NCI-H446 treated with DMSO at 0.1 percent for 48 hours (cell line): ENCODE measurements at places on chromosomes 7 and 10.

DNA sequence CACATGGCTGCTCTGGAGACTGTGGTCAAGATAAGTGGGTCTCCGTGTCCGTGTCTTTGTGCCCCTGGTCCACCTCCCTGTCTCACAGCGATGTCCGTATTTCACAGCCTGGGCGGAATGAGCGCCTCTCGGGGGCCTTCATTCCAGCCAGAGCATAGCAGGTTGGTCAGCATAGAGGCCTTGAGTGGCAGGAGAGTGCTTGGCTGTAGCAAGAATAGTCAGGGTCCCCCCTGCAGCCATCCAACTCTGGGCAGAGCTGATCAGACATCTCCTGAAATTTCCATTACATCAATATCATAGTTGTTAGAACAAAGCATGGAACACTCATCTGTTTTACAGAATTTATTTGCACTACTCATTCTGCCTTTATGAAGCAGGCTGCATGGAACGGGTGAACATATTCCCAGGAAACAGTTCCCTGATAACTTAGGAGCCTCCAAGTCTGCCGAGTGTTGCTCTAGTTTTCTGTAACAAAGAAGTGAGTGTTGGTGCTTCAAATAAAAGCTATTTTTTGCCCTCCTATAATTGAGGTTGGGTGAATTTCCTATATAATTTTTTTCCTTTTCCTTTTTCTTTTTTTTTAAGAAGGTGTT lies 255.3 kb downstream of the INHBA start:
- no peak for DNase-seq

DNA sequence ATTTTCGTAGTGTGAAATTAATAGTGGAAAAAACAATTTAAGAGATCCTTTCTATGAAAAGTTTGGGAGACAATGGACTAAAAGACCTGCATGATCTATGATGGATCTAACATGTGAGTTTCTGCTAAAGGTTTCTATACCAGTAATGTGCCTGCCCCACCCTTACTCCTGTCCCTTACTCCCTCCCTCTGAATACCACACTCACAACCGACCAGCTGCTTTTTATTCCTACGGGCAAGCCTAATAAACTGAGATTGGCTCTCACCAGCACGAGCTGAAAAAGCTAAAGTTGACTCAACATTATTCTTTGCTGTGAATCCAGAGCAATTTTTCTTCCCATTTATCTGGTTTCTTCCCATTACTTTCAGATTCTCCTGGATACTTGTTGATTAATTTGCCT lies 17.8 kb upstream of the REEP3 start:
- no peak for DNase-seq

- no peak for DNase-seq
Observed at GRCh38 chr10:60271319-60272040, 118.2 kb downstream of the ANK3 start.

DNA sequence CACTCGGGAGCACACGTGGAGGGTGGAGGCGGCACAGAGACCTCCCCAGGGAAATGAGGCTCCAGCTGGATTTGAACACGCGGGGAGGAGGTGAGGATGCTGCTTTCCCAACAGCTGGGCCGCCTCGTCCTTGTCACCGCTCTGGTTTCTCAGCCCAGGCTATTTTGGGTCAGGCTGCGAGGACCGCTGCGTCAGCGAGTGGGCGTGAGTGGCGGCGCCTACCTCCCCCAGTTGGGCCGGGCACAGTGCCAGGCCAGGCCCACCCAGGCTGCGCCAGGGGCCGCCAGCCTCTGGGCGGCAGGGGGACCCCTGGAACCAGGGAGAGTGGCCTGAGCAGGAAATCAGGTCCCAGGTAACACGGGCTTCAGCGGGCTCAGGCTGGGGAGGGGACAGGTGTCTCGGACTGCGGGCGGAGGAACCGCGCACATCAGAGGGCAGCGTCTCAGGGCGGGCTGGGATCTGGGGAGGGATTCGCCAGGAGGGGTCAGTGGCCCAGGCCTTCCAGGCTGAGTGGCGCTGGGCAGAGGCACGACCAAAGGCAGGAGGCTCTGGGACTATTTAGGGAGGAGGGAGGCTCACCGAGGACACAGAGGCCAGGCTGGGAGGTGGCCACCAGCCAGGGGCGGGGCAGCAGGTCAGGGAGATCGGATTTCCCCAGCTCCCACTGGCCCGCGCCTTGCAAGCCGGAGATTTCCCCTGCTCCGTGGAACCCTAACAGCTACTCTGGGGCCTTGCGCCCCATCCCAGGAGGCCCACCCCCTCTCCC lies 125.2 kb upstream of the RET start:
- DNase-seq = no peak

DNA sequence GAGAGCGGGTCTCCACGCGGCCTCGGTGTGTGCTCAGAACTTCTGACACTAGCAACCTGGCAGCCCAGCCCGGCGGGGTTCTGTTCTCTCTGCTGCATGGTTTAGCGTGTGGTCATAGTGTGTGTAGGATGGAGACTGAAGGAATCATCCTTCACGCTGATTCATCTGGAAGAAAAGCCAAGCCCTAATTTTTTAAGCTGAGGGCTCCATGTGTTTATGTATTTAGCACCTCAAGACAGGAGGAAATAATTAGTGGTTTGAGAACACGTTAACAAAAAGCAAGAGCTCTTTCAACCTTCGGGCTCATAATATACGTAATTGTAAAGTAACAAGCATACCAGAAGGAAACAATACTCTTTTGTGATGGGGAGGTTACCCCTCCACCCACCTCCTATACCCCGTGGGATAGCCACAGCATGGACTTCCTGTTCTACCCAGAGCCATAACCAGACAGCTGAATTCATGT lies 504.6 kb upstream of the MKI67 start:
- DNase-seq = no peak

DNA sequence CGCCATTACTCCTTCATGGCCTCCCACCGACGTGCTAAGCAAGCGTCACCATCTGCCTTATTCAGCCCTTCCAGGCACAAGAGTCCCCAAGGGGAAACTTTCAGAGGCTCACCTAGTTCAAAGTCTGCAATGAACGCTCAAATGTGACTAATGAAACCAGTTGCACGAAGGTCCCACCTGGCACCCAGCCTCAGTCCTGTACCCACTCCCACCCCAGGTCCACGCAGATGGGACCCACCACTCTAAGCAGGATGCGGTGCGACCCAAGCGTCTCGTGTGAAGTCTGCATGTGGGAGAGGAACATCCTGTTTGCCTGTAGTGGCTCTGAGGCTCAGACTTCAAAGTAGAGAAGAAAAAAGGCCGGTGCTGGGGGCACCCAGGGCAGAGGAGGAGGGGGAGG lies 40.3 kb downstream of the RGS10 start:
- no peak for DNase-seq

- DNase-seq = no peak
Observed at GRCh38 chr10:128062881-128063563, 63.2 kb downstream of the MKI67 start.

- no peak for DNase-seq
Observed at GRCh38 chr7:92246360-92247101, 757 bp downstream of the ANKIB1 start.

- DNase-seq = no peak
Observed at GRCh38 chr7:134558370-134558769, 9.5 kb downstream of the AKR1B15 start.

- DNase-seq = no peak
Observed at GRCh38 chr7:67451306-67451705, 454.7 kb downstream of the TYW1 start.

GRCh38 chr7:137950967-137951366 lies 50.9 kb downstream of the CREB3L2 start:
- DNase-seq = no peak

- no peak for DNase-seq
Observed at GRCh38 chr7:31211281-31211680, 129.2 kb downstream of the NEUROD6 start.

DNA sequence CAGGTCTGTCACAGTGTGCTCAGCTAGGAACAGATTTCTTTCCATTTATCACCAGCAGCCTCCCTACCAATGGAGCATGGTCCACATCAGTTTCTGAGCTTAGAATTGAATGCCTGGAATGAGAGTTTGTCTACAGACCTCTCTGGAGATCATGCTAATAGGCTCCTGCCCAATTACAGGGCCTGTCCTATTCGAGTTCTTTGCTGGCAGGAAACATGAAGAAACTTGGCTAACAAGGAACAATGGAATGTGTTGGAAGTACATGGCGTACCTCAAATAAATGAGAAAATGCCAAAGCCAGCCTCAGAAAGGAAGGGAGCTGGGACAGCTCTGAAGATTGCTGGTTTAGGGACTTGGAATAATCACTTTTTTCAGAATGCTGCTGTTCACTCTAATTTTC lies 186.0 kb upstream of the AKR1E2 start:
- DNase-seq = no peak

DNA sequence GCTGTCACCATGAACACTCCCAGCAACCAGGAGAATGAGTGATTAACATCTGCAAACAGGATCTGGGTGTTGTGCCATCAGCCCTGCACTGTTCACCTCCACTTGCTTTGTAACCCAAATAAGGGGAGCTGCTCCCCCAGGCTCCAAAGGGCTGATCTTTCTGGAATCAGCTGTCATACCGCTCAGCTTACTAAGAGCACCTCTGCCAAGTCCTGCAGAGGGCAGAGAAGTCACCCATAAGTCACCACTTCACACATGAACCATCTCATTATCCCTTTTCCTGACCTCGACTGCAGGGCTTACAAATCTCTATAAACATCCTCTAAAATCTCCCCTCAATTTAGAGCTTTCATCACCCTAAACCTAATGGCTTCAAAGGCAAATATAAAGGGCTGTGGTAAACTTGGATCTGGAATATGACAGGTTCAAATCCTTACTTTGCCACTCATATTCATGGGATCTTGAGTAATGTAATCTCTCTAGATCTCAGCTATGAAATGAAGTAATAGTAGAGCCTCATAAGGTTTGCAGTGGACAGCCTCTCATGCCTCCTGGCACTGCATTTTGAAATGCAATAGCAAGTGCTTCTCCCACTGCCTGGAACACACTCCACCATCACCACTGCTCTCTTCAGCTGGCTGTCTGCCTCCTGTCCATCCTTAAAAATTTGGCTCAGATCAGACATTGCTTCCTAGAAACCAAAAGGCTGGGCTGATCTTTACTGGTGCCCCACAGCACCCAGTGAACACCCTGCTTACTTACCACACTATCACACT lies 38.8 kb downstream of the ERLIN1 start:
- DNase-seq = no peak

DNA sequence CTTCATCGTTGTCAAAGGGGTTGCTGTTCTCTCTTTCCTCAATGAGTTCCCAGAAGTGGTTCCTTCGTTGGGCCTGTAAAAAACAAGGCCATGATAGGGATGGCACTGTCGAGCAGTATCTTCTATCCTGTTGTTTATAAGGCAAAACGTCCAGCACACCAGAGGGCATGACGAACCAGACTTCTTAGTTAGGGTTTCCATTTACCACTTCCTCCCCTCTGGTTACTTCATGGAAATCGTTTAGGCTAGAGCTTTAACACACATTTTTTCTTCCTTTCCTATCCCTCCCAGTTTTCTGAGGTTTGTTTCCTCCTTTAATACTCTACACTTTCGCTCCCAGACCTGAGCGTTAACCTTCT lies 24.7 kb downstream of the MKRN1 start:
- no peak for DNase-seq

DNA sequence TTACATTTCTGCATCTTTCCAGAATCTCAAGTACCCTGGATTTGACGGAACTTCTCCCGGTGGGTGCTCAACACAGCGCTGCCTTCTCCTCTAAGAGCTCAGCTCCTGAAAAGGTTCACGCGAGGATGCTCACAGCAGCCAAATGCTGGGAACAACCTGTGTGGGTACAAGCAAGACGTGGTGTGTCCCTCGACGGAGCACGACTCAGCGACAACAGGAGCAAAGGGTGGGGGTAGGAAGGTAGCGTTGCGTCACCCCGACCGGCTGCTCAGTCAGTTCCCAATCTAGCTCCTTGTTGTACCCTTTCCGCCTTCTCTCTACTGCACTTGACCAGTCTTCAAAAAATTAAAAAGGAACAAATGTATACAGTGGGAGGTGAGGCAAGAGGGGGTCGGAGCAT lies 117.3 kb downstream of the PTPRN2 start:
- DNase-seq = no peak

GRCh38 chr10:91782539-91782938 lies 15.7 kb upstream of the TNKS2 start:
- DNase-seq = no peak

DNA sequence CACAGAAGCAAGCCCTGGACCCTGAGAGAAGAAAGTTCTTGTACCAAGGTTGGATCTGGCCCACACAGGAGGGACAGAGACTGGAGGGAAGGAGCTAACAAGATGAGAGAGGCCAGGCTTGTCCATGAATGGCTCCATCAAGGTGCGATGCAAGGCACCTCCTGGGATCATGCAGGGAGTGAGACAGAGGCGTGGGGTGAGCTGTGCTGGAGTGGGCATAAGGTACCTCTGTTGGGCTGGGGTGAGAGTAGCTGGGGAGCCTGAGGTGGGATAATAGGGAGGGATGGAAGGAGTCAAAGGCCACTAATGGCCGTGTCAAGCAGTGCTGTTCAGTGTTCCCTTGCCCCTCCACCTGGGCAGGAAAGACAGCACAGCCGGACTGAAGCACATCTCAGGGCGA lies 9.9 kb downstream of the TMEM72 start:
- no peak for DNase-seq

GRCh38 chr7:114857605-114858004 lies 64.3 kb upstream of the MDFIC start:
- no peak for DNase-seq

DNA sequence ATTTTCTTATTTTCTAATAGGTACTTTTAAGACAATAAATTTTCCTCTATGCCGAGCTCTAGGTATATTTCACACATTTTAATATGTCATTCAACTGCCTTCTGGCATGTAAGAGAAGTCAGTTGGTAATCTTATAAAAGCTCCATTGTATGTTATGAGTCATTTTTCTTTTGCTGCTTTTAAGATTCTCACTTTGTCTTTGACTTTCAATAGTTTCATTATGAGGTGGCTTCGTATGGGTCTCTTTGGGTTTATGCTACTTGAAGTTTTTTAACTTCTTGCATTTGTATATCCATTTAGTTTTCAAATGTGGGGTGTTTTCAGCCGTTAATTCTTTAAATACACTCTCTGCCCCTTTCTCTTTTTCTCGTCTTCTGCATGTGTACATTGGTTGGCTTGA lies 80.5 kb downstream of the ABCA13 start:
- no peak for DNase-seq

DNA sequence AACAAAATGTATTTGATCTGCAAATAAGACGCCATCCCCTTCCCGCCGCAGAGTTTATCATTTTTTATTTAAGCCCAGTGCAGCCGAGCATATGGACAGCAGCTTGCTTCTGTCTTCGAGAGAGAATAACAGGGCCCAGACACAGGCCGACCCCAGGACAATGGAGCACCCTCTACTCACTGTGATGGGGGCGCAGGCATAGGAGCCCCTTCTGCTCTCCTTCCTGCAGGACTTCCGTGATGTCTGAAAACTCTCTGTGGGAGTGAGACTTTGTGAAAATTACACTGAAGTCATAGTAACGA lies 134.8 kb downstream of the OAT start:
- DNase-seq = no peak

DNA sequence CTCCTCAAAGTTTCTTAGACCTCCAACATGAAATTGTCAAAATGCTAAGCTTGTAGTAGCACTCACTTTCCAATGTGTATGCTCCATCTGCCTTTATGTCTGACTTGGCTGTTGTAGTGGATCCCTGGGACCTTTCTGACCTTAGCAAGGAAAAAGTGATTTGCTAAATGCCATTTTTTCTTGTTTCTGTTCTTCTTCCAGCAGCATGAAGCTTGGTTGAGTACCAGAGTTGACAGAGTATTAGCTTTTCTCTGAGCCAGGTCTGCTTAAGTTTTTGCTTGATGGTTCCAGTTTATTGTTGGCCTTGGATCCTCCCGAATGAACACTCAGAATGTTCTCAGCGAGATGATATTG lies 168.7 kb downstream of the SND1 start:
- DNase-seq = no peak
